Hematopoietic multipotent progenitor cell treated with erythropoietin and hydrocortisone succinate and interleukin-3 and kit ligand, for 17 days (in vitro differentiated cells): ENCODE measurements at places on chromosomes 11 and 22.

DNA sequence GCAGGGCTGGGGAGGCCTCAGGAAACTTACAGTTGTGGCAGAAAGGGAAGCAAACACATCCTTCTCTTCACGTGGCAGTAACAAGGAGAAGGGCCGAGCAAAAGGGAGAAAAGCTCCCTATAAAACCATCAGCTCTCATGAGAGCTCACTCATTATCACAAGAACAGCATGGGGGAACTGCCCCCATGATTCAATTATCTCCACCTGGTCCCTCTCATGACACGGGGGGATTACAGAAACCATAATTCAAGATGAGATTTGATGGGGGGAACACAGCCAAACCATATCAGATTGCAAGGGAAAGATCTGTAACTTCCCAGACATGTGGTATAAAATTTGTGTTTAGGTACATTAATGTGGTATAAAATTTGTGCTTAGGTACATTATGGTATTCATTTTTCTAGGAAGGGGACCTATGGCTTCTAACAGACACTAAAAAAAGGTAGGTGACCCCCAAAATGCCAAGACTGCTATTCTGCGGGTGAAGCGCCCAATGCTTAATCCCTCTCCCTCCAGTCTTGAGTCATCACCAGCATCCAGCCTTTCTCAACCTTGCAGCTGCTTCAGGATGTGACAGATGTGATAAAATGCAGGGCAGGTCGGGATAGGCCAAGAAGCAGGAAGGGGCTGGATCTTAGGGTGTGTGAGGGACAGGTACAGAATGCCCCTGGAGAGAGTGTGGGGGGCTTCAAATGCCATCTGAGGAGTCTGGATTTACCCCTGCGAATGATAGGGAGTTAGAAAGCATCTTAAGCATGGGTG lies 57.7 kb upstream of the AMPD3 start:
- no peak for DNase-seq

DNA sequence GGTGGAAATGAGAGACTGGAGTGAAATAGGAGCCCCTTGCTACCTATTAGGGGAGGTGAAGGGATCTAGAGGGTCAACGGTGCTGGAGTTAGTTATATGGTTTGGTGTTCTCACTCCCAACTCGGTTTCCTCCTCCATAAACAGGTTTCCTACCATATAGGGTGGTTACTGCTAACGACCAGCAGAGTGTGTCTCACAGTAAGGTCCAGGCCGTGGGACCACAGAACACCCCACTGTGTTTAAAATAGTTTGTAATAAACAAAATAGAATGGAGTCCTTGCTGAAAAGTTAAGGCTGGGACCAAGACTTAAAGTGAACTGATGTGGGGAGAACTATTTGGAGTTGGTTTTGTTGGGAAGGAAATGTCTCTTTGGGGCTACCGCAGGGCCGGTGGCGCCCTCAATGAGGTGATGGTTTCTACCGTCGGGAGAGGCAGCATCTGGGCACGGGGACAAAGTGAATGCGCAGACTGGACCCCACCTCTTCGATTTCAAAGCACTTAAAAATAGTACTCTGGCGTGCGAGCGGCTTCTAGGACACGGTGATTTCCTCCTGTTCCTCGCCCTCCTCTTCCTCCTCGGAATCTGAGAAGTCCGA lies 4.5 kb downstream of the DBX1 start:
- DNase-seq: no peak

DNA sequence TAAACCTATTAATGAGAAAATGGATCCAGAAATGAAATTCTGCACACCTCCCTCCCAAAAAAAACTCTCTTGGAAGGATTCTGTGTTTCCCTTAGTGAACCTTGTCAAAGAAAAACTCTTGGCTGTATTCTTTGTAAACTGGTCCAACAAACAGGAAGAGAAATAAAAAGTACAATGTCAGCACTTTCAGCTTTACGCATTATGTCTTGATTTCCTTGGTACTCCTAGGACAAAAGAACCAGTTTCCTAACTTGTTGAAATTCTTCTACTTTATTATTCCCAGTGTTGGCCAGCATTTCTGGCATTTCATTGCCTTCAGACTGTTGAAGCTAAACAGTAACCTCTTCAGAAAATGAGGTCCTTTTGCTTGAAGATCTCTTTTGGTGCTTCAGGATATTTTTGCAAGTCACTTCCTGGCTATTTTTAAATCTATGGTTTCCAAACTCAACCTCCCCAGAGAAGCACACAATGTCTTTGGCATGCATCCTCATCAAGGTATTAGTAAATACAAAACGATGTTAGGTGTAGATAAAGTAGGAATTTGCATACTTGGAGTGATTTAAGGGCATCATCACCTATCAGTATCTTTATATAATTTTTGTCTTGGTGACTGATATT lies 342.7 kb downstream of the AASDHPPT start:
- DNase-seq: no peak

GRCh38 chr11:110479108-110480101 lies 49.7 kb downstream of the FDX1 start:
- DNase-seq: peak; percentile 49

GRCh38 chr22:27399161-27399560 lies 402.4 kb downstream of the MN1 start:
- no peak for DNase-seq

DNA sequence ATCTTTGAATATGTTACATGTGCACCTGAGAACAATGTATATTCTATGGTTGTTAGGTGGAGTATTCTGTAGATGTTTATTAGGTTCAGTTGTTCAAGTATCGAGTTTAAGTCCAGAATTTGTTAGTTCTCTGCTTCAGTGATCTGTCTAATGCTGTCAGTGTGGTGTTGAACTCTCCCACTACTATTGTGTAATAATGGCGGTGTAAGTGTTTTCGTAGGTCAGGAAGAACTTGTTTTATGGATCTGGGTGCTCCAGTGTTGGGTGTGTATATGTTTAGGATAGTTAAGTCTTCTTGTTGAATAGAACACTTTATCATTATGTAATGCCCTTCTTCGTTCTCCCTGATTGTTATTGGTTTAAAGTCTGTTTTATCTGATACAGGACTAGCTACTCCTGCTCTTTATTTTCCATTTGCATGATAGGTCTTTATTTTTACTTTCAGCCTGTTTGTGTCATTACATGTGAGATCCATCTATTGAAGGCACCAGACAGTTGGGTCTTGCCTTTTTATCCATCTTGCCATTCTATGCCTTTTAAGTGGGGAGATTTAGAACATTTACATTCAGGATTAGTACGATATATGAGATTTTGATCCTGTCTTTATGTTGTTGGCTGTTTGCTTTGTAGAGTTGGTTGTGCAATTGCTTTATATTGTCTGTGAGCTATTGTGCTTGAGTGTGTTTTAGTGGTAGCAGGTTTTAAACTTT lies 121.6 kb downstream of the DDX10 start:
- DNase-seq: no peak

- no peak for DNase-seq
Measured at GRCh38 chr22:37228106-37229011, 15.7 kb downstream of the RAC2 start.

DNA sequence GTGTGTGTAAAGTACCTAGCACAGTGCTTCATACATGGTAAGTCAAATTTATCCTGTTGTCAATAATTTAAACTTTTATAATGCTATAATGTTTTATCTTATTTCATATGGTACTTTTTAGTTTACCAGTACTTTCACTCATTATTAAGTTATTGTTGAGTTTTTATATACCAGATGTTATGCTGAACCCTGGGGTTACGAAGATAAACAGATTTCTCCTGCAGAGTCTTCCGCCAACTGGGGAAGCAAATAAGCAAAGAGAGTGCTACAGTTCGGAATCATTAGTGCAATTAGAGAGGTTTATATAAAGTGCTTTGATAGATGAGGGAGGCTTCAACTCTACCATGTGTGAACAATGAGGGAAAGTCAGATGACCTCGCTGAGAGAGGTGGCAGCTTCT lies 362.3 kb downstream of the DYNC2H1 start:
- DNase-seq: no peak

GRCh38 chr11:57491371-57492061 lies 24.0 kb downstream of the SLC43A1 start:
- peak; percentile 76 for DNase-seq

GRCh38 chr22:40533712-40534378 lies 102.7 kb downstream of the MRTFA start:
- no peak for DNase-seq

GRCh38 chr11:69974528-69974927 lies 103.6 kb upstream of the ANO1 start:
- no peak for DNase-seq

DNA sequence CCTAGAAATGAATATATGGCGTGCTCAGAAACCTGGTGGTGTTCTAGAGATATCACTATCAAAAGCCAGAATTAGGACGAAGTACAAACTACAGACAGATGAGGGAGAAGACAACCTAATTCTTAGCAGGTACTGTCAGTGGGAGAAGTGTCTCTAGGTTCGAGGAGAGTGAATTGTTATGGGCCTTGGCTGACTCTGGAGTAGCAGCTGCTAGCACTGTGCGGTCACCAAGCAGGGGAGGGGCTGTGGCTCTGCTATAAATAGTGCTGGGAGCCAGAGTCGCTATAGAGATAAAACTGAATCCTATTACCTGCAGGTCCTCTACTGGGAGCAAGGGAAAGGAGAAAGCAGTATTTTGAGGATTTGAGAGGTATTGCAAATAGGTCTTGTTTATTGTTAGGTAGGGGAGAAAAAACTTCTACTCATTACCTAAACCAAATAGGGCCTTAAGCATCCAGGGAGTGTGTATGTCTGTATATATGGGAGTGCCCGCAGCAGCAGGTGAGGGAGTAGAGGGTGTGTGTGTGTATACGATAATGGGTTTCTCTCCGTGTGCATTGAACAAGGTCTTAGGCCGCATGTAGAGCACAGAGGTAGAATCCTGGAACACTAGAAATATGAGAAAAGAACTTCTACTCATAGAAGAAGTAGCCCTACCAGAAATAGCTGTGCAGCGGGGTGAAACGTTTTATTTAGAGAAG lies 2.2 kb downstream of the MADD start:
- no peak for DNase-seq

DNA sequence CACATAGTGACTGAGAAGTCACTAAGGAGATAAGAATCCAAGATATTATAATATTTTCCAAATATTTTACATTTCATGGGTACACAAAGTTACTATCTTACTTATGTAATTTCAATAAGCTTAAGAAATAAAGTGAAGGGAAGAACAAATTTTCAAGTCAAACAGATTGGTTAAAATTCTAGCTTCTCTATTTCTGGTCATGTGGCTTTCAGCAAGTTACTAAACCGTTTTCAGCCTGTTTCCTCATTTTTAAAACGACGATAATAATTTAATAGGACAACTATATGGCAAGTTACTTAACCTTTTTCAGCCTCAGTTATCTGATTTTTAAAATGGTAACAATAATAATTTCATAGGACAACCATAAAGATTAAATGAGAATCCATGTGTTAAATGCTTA lies 15.6 kb downstream of the DCUN1D5 start:
- DNase-seq: no peak

- peak; percentile 88 for DNase-seq
Measured at GRCh38 chr11:70203751-70204465, 812 bp downstream of the FADD start.

DNA sequence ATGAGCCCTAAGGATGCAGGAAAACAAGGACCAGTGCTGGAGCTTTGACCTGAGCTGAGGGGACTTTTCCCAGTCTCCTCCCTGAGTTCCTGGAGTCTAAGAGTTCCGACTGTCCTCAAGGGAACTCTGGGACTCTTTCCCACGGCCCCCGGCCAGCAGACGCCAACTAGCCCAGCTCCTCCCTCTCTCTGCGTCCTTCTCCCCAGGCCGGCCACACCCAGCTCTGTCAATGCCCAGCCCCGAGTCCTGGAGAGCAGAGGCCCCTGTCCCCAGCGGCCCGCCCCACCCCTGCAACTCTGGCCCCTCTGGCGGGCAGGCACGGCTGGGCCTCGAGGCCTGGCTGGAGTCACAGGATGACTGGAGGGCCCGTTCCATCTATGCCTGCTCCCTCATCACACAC lies 29.8 kb downstream of the NECTIN1 start:
- no peak for DNase-seq

DNA sequence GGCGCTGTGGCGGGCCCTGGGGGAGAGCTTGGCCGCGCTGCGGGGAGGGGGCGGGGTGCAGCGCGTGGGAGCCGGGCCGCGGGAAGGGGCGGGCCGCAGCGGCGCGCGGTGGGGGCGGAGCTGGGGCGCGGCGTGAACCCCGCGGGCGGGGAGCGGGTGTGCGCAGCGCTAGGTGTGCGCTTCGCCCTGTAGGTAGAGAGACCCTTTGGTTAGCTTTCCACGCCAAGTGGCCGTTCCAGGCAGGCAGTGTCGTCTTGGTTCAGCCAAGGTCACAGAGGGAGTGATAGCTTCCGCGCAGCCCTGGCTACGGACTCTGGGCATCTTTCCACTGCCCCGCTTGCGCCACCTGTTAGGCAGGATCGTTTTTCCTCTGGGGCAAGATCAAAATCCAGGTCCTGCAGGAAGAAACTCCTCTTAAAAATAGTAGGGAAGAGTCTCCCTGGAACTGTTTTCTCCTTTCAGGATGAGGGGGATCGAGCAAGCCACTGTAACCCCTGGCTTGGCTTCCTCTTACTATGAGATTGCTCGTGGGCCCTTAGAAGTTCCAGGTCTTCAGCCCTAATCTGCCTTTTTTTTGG lies 434 bp downstream of the BANF1 start:
- no peak for DNase-seq

DNA sequence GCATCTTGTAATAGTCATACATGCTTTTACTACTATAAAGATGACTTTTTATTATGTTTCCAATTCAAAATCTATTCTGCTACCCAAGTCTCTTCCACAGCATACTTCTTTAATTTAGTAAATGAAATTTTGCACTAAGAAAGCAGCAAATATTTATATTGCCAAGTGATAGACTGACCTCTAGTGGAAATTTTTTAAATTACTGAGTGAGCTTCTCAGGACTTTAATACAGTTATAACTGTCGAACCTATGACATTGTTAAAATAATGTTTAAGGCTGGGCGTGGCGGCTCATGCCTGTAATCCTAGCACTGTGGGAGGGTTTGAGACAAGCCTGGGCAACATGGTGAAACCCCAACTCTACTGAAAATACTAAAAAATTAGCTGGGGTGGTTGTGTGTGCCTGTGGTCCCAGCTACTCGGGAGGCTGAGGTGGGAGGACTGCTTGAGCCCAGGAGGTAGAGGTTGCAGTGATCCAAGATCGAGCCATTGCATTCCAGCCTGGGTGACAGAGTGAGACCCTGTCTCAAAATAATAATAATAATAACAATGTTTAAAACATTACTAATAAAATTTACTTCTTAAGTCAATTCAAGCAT lies 27.3 kb downstream of the STK33 start:
- peak; percentile 43 for DNase-seq

DNA sequence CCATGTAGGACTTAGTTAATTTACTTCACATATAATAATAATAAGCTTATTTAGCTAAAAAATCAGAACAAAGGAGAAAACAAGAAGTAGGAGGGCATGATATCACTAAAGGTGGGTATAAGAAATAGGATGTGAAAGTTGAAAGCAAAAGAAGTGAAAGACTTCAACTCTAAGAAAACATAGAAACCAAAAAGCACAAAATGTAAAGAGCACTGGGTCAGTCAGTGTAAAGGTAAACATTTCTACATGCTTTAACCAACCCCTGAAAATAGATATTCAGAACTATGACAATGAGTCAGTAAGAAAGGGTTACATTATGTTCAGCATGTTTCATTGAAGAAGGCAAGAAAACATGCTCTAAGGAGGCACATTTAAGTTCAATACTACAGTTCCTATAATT lies 298.8 kb downstream of the SWAP70 start:
- DNase-seq: no peak

GRCh38 chr11:115077740-115078139 lies 399.4 kb downstream of the NXPE2 start:
- no peak for DNase-seq

GRCh38 chr11:73252577-73253191 lies 19.5 kb upstream of the P2RY6 start:
- no peak for DNase-seq
